ENCODE measurements at places on chromosomes 5 and 9.

- no peak for DNase-seq
These were observed 194.2 kb upstream of the GLRA1 start for GRCh38 chr5:152118676-152119470.

DNA sequence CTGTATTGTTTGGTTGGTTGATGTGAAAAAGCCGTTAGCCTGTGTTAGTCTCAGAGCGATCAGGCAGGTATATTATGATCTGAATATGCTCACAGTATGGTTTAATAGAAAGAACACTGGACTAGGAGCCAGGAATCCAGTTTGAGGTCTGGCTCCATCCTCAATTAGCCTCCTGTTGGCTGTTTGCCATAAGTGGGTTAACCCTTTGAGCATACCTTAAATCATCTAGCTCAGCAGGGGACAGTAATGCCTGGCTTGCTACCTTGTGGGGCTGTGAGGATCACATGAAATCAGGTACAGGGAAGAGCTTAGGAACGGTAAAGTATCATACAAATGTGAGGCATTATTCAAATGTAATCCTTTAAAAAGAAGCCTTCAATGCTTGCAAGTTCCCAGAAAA, 104.7 kb downstream of the CMYA5 start:
- no peak for DNase-seq

DNA sequence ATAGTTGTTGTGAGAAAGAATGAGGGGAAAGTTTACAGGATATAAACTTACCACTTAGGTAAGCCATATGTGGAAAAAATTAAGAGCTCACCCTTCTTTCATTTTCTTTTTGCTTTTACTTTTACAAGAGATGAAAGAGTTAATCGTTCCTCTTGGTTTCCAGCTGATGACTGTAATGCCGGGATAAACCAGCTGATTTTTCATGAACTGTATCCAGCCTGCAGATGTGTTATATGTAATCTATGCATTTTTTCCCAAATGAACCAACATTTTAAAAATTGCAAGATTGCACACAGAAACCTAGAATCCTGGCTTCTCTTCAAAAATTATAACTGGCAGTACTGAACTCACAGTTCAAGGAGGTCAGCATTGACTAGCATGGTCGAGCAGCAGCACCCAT, 185.9 kb downstream of the GRIA1 start:
- no peak for DNase-seq

- DNase-seq: no peak
These were observed 32.1 kb downstream of the ERAP1 start for GRCh38 chr5:96775689-96776088.

GRCh38 chr9:135992486-135993408, 31.6 kb upstream of the UBAC1 start:
- no peak for DNase-seq

GRCh38 chr5:55052383-55052931, 28.4 kb downstream of the GZMK start:
- no peak for DNase-seq

DNA sequence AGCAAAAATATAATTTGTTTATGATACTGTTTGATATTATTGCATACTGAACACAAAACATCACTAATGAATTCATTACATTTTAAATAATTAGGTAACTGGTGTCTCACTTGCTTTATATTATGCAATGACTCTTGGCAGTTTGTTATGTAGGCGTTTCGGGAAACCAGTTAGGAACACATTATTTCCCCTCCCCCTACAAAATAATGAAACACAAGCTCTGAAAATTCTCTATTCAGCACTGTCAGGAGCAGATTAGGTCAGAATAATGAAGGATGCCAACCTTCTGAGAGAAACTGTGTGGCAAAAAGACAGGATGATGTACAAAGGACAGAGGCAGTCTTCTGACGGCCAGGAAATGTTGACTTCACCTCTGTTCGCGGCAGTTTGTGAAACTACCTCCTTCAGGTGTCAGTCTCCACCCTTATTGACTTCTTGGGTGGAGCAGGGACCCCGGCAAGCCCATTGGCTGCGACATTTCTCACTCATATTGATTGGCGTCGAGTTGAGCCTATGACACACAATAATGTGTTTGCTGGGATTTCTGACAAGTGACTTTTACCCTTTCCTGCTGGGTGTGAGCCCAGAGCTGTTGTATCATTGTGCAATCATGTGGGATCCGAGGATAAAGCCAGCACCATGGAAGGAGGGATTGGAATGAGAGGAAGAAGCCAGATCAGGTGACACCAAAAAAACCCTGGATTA, 33.9 kb downstream of the SH3PXD2B start:
- no peak for DNase-seq

DNA sequence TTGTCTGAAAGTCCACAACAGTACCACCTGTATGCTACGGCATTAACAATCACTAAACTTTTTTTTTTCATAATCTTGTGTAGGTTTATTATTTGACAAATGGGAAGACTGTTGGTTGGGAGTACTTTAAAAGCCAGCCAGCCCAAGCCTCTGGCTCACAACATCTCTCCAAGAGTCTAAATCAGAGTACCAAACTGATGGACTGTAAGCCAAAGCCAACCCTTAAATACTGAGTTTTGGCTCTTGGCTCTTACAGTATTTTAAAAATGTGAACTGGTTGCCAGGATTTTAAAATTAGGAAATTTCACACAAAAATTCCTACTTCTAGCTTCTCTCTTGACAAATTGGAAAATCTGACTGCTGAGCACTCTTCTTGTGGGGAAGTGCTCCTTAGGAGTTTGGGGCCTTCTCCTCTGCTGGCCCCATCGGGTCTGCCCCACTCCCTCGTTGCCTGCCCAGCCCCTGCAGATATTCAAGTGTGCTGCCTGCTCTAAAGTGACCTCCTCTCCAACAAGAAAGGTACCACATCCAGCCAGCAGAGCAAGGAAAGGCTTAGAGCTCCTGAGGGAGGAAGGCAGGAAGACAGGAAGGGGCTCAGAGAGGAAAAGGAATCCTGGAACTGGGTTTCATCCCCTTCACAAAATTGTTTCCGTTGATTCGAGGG, 21.8 kb upstream of the TMOD1 start:
- DNase-seq: no peak

DNA sequence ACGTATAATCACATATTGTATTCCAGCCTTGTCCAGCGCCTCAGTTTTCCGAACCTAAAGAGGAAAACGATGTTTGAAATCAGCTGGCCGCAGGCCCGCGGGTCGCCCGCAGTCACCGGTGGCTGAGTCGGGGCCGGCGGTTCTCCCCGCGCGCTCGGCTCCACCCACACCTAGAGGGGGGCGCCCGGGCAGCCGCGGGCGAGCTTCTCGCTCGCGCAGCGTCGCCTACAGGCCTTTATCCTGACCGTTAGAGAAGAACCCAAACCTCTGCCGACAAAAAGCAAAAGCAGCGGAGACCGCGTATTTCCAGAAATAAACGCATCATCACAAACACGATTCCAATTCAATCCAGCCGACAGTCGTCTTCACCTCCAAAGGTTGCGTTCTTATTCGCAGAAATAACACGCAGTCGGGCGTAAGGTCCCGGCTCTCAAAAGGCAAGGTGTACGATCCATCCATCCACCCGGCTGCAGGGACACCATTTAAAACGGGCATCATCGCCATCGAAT, 725 bp upstream of the NIPBL start:
- DNase-seq: peak; percentile 50

- no peak for DNase-seq
These were observed 49.9 kb downstream of the USP20 start for GRCh38 chr9:129885018-129885669.

DNA sequence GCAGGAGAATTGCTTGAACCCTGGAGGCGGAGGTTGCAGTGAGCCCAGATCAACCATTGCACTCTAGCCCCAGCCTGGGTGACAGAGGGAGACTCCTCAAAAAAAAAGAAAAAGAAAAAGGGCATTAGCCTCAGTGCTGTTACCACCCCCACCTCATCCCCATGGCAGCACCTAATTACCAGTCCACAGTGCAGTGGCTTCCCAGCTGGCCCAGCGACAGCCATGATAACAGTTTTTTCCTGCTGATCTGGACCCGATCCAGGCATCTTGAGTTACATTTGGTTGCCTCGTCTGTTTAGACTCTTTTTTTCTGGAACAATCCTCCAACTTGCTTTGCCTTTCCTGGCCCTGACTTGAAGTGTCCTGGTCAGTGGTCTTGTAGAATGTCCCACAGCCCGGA, 24.4 kb downstream of the NCS1 start:
- DNase-seq: no peak

- peak; percentile 13 for DNase-seq
These were observed 2.8 kb downstream of the ST8SIA4 start for GRCh38 chr5:100900142-100900795.

DNA sequence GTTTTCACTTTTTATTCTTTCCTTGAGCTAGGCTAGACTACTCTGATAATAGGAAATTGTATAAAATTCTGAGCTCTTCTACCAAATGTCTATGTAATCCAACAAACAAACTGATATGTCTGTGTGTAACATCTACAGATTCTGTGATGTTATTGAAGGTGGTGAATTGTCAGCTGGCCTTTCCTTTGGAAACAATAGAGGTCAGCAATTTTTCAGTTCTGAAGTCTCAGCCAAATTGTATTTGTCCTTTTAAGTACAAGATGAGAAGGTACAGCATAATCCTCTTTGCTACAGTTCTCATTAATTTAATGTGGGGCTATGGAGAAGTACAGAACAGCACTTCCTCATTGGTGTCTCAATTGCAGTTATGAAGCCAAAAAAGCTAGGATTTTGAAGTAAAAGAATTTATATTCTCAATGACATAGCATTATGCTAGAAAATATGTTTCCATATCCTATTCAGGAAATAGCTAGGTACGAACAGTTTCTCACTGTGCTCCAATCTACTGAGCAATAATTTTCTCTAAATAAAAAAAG, 198.0 kb downstream of the HINT1 start:
- DNase-seq: no peak

DNA sequence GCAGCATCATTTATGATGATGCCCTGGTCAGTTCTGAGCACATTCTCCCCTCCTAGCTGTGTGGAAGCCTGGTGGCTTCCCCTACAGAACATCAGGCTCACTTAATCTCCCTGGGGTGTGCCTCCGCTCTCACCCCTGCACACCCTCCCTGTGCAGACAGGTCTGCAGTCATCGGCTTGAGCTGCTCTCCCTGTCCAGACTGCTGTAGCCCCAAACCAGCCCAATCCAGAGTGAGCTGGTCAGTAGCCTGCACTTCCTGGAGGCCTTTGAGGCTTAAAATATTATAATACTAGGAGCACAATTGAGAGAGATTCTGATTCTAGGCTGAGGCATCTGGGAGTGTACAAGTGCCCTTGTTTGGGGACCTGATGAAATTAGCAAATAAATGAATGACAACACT, 60.2 kb downstream of the PPARGC1B start:
- DNase-seq: no peak

DNA sequence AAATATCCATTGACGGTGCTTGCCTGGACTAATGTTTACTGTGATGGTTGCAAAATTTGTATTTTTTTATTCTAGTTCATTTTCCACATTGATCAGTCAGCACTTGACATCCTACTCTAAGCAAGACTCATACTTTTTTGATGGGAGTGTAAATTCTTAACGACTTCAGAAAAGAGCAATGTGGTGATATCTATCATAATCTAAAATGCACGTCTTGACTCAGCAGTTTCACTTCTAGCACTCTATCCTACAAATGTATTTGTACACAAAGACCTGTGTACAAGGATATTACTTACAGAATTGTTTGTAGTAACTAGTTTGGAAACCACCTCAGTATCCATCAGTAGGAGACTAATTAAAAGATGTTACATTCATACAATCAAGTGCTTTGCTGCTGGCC, 24.0 kb downstream of the NAA35 start:
- no peak for DNase-seq

DNA sequence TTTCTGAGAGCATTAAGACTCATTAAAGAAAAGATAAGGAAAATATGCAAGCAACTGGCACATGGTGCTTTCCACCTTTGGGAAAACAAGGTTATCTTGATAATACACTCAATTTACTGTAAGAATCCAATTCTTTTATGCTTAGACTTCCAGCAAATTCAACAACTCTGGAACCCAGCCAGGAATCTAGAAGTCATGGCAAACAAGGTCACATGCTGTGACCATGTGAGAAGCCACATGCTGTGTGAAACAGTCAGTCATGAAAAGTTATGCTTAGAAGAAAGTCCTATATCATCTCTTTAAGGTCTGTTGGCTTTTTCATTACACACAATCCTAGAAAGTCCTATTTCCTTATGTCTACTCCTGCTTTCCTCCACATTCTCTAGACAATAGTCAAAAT, 581.8 kb upstream of the C9orf72 start:
- no peak for DNase-seq

DNA sequence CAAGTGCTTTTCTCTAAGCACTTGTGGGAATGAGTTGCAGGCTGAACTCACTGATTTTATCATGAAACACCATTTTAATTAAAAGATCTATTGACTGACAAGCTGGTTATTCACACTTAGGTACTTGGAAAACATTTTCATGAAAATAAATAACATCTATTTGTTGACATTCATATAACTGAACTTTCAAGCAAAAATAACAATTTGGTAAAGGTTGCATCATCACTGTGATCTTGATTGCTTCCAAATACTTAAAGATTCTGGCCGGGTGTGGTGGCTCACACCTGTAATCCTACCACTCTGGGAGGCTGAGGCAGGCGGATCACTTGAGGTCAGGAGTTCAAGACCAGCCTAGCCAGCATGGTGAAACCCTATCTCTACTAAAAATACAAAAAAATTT, 6.7 kb upstream of the TENT2 start:
- DNase-seq: no peak

DNA sequence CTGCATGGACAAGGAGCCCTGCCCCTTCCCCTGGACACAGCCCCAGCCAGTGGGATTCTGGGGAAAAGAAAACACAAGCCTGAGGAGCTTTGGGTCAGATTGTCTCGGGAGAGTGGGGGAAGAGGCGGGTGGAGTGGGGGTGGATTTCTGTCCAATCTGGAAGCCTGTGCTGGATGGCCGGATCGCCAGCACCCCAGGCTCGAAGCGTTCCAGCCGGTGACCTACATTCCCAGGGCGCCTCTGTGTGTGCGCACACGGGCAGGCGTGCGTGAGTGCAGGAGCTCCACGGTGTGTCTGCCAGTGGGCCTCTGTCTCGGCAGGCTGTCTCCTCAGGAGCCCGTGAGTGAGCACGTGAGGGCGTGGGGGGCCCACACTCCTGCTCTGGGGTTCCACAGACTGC, 74.3 kb upstream of the DAB2IP start:
- no peak for DNase-seq

DNA sequence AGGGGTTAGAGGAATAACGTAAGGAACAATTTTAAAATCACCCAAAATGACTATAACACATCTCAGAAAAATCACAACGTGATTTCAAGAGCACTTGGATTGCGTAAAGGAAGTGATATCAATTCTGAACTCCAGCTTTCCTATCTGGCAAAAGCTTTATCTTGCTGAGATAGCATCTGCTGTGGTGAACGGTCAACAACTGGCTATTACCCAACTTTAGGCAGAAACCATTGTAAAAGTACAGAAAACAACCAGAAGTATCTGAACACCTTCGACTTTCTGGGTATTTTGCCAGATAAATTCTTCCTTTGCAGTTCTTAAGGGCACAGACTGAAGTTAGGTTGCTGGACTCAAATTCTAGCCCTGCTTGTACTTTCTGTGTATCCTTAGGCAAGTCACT, 9.2 kb downstream of the ABLIM3 start:
- DNase-seq: no peak

GRCh38 chr5:109956884-109957283, 267.2 kb downstream of the MAN2A1 start:
- no peak for DNase-seq

GRCh38 chr5:132368186-132368585, 1.3 kb upstream of the SLC22A5 start:
- no peak for DNase-seq

All from T-helper 2 cell (primary cell).